Natural killer cell (primary cell): ENCODE measurements at places on chromosomes 4 and X. TPM values are rescaled to one million over a fixed set of nuclear protein-coding genes. Genes with fewer than 3 reads are reported as not detected.
A peak's percentile ranks its signal among the peaks of the same experiment; 100 is the strongest.

DNA sequence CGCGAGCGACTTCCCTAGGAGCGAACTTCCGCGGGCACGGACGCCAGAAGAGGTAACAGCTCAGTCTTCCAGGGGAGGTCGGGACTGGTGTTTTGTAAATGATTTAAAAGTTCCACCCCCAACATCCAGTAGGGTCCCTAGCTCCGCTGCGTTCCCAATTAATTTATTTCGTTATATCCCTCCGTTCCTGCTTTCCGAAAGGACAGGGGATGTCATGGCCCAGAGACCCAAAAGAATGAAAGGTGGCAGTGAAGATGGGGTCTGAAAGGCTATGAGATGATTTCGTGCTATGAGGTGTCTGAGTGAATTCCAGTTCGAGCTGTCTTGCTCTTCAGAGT lies 373 bp upstream of the SMIM43 start:
- no peak for DNase-seq

Gene USP51
- total RNA-seq, result 0.86 TPM

GRCh38 chr4:33149658-33150524 lies 2429.7 kb downstream of the PCDH7 start:
- DNase-seq, result no peak

Gene INTU
- total RNA-seq, result 0.43 TPM

Gene COL4A6
- not detected for total RNA-seq

- no peak for DNase-seq
Measured at GRCh38 chrX:33149580-33149979, 61.8 kb downstream of the DMD start.

Gene PPID
- 21.8 TPM for total RNA-seq

Gene MND1
- not detected for total RNA-seq

Gene AWAT2
- total RNA-seq, result not detected

- no peak for DNase-seq
Measured at GRCh38 chrX:104660092-104660491, 94.1 kb downstream of the IL1RAPL2 start.

DNA sequence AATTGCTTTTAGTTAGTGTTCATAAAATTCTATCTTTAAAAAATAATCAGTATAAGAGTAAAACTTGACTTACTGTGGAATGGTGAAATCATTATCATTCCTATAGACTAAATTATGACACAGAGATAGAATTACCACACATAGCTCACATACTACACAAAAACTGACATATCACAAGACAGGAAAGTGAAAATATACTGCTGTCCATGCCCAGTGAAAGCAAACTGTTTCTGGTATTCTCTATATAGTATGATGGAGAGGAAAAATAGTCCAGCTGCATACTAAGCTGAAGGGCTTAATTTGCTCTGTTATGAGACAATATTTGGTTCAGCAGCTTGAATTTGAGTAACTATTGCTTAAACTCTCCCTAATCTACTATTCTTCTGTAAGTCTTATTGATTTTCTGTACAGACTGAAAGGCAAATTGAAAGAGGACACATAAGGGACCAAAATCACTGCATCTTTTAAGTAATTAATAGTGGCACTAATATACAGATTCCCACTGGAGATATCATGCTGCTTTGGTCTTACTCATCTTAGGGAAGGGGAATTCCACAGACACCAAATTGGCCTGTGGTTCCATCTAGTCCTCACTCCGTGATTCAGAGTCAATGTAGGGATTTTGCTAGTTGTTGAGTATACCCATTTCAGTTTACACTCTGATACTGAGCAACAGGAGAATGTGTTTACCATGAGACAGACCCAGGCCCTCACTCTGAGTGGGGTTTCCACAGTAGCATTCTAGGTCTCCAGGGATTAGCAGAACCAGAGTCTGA lies 47.4 kb upstream of the AGA start:
- DNase-seq, result no peak

- DNase-seq, result no peak
Measured at GRCh38 chrX:100477958-100478357, 67.9 kb upstream of the PCDH19 start.

GRCh38 chrX:146055733-146056132 lies 238.1 kb downstream of the SLITRK2 start:
- DNase-seq, result no peak

DNA sequence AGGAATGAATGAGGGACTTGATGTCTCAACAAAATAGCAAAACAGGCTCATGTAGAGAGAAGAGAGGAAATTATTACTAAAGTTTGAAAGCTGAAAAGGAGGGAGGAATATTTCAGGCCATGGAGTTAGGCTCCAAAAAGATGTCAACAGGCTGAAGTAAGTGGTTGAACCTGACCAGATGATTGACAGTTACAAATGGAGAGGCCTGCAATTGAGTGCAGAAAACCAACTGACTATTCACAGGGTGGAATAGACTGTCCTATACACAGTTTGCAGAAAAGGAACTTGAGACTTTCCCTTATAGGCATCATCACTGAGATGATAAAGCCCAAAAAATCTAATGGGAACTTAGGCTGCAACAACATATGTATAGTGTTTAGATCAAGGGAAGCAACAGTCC lies 233.3 kb downstream of the AR start:
- no peak for DNase-seq

- no peak for DNase-seq
Measured at GRCh38 chr4:165331823-165332222, 4.4 kb downstream of the MSMO1 start.

GRCh38 chrX:8864161-8864560 lies 63.0 kb upstream of the FAM9A start:
- DNase-seq, result no peak

GRCh38 chr4:81250430-81250829 lies 35.4 kb upstream of the PRKG2 start:
- no peak for DNase-seq

- DNase-seq, result no peak
Measured at GRCh38 chr4:185113340-185113739, 29.7 kb upstream of the SLC25A4 start.

GRCh38 chr4:89308161-89308500 lies 531 bp upstream of the GPRIN3 start:
- peak; percentile 56 for DNase-seq

DNA sequence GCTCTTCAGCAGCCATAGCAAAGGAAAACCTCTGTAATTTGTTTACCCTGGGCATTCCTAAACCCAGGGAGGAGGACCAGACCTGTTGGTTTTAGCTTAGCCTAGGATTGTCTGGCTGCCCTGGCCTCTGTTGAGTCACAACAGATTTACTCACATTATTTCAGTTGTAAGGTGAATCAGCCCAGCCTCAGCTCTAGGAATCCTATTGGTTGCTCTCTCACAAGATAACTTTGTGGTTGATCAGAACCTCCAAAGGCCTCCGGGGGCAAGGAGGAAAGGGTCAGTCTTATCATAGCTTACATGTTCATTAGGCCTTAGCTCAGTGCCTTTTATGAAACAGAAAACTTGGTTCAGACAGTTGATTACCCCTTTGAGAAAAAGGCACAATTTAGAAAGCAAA lies 41.0 kb downstream of the PDK3 start:
- DNase-seq, result no peak

- DNase-seq, result no peak
Measured at GRCh38 chr4:138003248-138003647, 238.9 kb downstream of the SLC7A11 start.

Gene FAT4
- total RNA-seq, result 4.5 TPM

DNA sequence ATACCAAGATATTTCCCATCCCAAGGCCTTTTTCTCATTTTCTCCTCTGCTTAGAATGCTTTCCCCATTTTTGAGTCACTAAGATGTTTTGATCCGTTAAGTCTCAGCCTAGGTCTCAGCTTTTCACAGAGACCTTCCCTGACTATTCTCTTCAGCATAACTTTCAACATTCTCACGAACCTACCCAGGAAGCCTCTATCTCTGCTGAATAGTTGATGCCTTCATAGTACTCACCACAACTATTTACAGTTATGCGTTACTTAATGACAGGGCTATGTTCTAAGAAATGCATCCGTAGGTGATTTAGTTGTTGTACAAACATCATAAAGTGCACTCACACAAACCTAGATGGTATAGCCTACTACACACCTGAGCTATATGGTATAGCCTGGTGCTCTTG lies 64.5 kb downstream of the ARL9 start:
- no peak for DNase-seq

DNA sequence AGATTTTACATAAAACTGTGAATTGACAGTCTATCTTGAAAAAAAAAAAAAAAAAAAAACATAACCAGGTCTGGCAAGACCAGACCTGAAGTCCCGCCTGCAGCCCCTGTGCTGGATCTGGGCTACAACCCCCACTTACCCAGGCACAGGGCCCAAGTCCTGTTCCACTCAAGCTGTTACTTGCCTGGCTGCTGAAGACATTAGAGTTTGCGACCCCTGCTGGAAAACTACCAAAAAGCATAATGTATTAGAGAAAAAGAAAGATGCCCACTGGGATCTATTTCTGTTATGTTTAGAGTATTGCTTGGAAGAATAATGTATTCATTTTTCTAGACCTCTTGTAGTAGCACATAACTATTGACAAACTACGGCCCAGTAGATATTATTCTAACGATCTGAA lies 4.7 kb downstream of the HS3ST1 start:
- DNase-seq, result no peak

DNA sequence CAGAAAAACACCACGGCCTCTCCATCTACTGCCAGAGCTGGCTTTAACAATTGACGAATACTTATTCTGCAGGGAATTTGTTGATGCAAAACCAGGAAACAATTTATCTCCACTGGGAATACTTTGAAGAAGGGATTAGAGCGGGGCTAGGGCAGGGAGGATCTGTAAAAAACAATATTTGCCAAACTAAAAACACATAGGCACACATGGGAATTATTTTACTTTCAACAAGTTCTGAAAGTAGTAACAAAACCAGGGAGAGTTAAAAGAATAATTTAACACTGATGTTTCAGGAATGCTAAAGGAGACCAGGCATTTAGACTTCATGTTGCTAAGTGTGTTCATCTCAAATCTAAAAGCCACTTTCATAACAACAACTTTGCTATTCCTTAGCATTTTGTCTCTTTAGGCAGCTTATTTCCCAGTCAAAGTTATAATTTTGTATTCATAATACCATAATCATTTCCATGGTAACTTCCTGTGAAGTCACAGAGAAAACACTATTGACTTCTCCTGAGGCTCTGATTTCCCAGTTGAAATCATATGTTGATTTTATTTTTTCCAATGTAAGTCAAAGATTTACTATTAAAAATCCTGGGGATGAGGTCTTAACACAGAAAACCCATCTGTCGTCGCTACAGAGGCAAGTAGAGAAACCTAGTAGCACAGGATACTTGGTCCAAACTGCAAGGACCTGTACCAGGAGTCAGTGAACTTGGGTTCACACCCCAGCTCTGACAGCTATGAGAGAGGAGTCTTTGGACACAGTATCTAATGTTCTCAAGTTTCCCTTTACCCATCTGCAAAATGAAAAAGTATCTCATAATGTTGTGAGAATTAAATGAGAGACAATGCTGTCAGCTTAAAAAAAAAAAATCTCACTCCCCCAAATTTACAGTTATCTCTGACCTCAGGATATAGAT lies 69.3 kb downstream of the SH3RF1 start:
- DNase-seq, result no peak

Gene GAGE12E
- total RNA-seq, result not detected

- DNase-seq, result no peak
Measured at GRCh38 chr4:80266902-80267380, 477 bp downstream of the FGF5 start.

GRCh38 chr4:25811374-25811690 lies 51.5 kb downstream of the SEL1L3 start:
- DNase-seq, result no peak

GRCh38 chr4:176300565-176300964 lies 19.2 kb upstream of the SPCS3 start:
- no peak for DNase-seq

Gene COX7B2
- not detected for total RNA-seq

GRCh38 chr4:73776321-73776729 lies 36.0 kb downstream of the CXCL8 start:
- DNase-seq, result no peak

- no peak for DNase-seq
Measured at GRCh38 chrX:131762802-131763234, 218.9 kb downstream of the OR13H1 start.

Gene GTPBP6
- 49.8 TPM for total RNA-seq
